ENCODE measurements at places on chromosomes 12 and 14.
A peak's percentile ranks its signal among the peaks of the same experiment; 100 is the strongest.

DNA sequence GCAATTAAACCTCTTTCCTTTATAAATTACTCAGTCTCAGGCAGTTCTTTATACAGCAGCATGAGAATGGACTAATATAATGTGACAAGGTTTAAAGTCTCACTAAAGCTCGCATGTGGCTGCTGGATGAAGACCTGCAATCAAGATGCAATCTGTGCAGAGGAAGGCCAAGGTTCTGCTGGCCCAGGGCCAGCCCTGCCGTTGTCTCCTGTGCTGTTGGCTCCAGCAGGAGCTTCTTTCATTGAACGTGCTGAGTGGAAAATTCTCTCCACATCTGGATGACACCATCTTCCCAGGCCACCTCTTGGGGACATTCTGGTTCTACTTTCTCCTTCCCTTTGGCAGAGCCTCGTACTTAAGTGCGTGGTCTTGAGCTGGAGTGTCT, 742.2 kb downstream of the VRK1 start:
- DNase-seq: no peak

- DNase-seq: no peak
Measured at GRCh38 chr12:4974217-4974616, 64.5 kb downstream of the KCNA1 start.

- DNase-seq: no peak
Measured at GRCh38 chr12:110917467-110917866, 2.9 kb downstream of the MYL2 start.

DNA sequence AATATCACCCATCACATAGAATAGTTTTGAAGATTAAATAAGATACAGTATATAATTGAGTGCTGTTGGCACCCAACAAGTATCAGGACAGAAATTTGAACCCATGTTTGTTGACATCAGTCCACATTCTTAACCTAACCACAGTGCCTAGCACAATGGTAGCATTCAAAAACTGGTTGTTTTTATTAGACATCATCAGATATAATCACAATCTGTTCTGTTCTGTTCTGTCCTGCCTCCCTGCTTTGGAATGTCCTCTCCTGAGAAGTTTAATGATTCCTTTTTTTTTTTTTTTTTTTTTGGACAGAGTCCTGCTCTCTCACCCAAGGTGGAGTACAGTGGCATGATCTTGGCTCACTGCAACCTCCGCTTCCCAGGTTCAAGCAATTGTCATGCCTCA, 476.6 kb downstream of the RMST start:
- no peak for DNase-seq

- no peak for DNase-seq
Measured at GRCh38 chr12:13707829-13708228, 273.6 kb downstream of the GRIN2B start.

GRCh38 chr14:87271331-87271730, 721.7 kb downstream of the GALC start:
- DNase-seq: no peak

- DNase-seq: no peak
Measured at GRCh38 chr12:109443794-109444193, 33.3 kb downstream of the KCTD10 start.

GRCh38 chr12:122862872-122863701, 27.8 kb downstream of the HIP1R start:
- no peak for DNase-seq

- peak; percentile 23 for DNase-seq
Measured at GRCh38 chr14:36600431-36600830, 18.0 kb upstream of the NKX2-8 start.

DNA sequence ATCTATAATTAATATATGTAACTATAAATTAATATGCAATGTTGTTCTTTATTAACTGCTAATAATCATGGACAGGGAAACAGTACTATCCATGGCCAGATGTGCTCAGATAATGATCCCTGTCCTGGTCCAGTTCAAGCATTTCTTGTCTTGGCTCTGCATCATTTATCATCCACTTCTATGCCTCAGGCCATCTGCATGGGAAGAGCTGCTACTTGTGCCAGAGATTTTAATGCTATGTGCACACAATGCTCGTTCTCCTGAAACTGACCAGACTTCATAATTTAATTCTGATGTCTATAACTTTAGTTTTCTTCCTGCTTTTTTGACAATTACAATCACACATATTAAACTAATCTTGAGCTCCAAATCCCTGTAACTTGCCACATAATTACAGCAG, 11.2 kb upstream of the TMX1 start:
- no peak for DNase-seq

DNA sequence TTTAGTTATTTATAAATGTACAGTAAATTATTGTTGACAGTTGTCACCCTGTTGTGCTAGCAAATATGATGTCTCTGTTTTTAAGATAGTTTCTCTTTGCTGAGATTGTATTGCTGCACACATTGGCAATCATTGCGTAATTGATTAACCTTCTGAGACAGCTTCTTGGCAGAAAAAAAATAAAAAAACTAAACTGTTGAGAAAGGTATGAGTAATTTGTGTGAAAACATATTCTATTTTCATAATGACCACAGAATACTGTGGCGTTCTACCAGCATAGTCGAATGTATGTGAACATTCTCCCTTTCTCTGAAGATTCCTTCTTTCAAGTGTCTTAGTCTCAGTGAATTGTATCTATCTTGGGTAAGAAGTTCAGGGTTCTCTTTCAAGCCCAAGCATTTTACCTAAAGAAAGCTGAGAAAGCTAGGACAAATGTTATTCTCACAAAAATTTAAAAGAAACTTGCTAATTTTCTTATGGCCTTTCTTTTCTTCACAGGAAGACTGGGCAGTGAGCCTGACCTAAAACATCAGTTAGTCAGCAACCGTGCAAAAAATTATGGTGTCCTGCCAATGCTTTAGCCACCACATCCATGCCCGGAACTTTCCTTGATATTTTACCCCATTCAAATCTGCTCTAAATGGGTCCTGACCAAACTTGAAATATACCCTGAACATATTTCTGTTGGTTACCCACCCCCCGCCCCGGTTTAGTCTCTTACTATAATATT, 69.0 kb upstream of the REP15 start:
- no peak for DNase-seq

GRCh38 chr14:81285245-81285644, 64.5 kb upstream of the GTF2A1 start:
- no peak for DNase-seq

GRCh38 chr12:48750215-48750614, 33.7 kb upstream of the CCNT1 start:
- no peak for DNase-seq

DNA sequence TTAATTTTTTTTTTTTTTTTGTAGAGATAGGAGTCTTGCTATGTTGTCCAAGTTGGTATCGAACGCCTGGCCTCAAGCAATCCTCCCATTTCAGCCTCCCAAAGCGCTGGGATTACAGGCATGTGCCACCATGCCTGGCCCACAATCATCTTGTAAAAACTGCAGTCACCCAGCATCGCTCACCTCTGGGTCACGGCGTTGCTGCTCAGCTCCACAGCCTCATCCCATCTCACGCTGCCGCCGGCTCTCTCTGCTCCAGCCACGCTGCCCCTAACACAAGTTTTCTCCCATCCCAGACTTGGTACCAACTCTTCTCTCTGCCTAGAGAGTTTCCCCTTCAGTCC, 69.2 kb downstream of the MAP1LC3B2 start:
- DNase-seq: no peak

GRCh38 chr14:99072433-99072832, 199.6 kb downstream of the BCL11B start:
- no peak for DNase-seq

DNA sequence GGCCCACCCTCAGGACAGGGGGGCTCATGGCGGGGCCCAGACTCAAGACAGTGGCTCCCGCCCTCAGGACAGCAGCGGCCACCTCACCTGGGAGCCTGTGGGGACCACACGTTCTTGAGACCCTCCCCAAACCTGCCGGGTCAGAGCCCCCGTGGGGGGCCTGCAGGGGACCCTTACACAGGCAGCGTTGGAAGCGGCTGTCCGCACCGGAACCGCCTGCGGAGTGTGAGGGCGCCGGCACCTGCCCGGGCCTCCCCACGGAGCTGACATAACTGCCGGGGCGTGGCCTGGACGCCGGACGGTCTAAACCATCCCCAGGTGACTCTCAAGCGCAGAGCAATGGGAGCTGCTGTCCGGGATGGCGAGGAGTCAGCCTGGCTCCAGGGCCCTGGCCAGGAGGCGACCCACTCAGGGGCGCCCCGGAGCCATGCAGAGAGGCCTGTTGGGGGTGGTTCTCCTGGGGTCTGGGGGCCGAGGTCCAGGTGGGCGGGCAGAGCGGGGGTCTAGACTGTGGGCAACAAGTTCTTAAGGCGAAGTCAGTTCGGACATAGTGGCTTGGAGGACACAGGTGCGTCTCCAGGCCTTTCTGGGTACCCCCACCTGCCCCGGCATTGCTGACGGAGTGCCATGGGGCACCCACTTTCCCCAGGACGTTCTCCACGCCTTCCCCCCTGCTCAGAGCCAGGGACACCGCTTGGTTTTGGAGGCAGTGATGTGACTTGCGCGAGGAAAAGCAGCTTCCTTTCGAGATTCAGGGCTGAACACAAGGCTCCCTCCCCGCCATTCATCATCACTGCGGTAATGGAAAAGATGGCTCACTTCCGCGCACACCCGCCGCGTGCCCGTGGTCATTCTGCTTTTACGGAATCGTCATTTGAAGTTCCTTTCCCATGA, 23.2 kb downstream of the GALNT9 start:
- no peak for DNase-seq

- DNase-seq: no peak
Measured at GRCh38 chr12:80676856-80677255, 30.6 kb upstream of the MYF6 start.

DNA sequence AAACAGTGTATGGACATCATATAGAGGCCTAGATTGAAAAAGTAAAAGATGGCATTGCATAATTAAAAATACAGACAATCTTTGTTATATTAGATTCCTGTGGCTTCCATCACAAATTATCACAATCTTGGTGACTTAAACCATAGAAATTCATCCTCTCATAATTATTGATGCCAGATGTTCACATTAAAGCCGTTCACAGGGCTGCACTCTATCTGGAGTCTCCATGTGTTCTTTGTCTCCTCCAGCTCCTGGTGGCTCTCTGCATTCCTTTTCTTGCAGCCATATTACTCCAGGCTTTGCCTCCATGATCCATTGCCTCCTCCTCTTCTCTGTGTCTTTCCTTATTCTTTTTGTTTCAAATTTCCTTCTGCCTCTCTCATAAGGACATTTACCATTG, 875.7 kb upstream of the USP15 start:
- DNase-seq: no peak

GRCh38 chr12:1528791-1529190, 65.6 kb downstream of the FBXL14 start:
- no peak for DNase-seq

DNA sequence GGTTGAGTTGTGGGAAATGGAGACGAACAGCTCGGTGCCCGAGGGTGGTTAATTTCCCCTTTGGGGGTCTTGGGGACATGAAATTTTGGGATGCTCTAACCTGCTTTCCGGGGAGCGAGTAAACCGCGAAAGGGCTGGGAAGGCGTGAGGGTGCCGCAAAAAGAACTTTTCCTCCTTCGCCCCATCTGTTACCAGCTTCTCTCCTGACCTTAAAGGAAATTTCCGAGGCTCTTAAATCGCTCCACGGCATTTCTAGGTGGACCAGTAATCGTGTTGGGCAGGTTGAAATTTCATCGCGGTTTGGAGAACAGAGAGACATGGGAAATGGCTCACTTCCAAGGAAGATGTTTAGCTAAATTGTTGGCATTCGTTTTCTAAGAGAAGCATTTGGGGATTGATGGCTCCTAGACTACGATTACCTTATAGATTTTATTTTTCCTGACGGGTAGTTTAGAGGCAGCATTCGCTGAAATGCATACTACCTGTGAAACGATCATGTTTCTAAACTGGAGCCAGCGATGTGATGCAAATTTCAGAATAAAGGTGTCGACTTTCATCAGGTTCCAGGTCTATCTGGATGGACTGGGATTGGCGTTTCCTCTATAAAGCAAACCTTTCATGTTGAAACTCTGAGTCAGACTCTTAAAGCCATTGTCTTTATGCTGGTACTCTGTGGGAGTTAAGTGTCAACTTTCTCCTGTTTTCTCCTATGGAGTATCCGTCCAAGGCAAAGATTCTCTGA, 414.5 kb downstream of the PCNX1 start:
- peak; percentile 89 for DNase-seq

- no peak for DNase-seq
Measured at GRCh38 chr12:5051913-5052312, 8.2 kb downstream of the KCNA5 start.

DNA sequence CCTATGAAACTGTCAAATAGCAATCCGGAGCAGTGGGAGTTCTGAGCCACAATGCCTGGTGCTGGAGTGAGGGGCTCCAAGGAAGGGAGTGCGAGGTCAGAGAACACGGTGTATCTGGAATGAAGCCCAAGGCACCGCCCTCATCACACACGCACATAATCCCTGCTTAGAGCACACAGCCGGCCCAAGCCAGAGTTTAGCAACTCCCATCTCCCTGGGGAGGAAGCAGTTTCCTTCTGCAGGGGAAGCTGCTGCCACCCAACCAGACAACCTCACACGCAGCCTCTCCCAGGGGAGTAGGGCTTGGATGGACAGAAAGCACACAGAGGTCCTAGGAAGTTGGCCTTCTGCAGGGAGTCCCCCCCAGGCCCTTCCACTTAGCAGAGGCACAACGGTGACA, 31.3 kb downstream of the ACTN1 start:
- no peak for DNase-seq

GRCh38 chr12:117038023-117038680, 61.1 kb downstream of the TESC start:
- no peak for DNase-seq

DNA sequence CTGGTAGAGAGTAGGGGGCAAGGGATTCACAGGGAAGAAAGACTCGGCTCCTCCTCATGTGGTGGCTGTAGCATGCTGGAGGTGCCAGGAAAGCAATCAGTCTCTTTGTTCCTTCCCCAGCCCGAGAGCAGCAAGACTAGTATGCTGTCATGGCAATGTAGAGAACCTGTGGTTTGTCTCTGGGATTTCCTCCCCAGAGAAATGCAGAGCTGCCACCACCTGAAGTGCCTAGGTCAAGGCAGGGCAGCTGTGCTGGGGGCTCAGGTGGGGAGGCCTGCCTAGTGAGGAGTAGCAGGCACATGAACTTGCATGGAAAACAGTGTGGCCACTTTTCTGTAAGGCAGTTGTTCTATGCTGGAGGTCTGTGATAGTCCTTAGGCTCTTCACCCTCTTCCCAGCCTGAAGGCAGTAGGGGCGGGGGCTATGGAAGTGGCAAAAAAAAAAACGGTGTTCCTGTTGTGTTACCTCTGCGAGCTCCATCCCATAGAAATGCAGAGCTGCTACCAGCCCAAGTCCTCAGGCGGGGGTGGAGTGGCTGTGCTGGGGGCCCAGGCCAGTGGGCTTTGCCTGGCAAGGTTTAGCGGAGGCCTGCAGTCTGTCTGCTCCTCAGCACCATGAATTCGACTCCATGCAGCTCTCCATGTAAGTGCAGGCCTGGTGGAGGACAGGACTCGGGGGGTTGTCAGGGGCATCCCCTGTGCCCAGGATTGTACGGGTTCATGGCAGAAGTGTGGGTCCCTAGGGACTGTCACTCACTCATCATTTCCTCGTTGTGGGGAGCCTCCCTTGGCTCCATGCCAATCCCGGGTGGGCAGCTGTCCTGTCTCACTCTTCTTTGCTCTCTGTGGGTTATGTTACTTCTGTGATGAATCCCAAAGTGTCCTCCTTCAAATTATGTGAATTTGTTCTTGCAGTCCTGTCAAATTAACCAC, 4.1 kb upstream of the CLEC4D start:
- peak; percentile 26 for DNase-seq

- no peak for DNase-seq
Measured at GRCh38 chr12:130711756-130712155, 4.3 kb downstream of the RIMBP2 start.

GRCh38 chr14:28678887-28679286, 87.7 kb upstream of the FOXG1 start:
- DNase-seq: no peak

GRCh38 chr14:45201905-45202304, 51.1 kb downstream of the MIS18BP1 start:
- peak; percentile 43 for DNase-seq

- no peak for DNase-seq
Measured at GRCh38 chr14:61151251-61151650, 129.9 kb downstream of the TMEM30B start.
